ENCODE measurements at places on chromosomes 4 and X. TPM values are rescaled to one million over a fixed set of nuclear protein-coding genes. Genes with fewer than 3 reads are reported as not detected.

STK32B gene
- total RNA-seq = 0.77 TPM

ESX1 gene
- not detected for total RNA-seq

CLIC2 gene
- 0.32 TPM for total RNA-seq

TMPRSS11D gene
- not detected for total RNA-seq

DNA sequence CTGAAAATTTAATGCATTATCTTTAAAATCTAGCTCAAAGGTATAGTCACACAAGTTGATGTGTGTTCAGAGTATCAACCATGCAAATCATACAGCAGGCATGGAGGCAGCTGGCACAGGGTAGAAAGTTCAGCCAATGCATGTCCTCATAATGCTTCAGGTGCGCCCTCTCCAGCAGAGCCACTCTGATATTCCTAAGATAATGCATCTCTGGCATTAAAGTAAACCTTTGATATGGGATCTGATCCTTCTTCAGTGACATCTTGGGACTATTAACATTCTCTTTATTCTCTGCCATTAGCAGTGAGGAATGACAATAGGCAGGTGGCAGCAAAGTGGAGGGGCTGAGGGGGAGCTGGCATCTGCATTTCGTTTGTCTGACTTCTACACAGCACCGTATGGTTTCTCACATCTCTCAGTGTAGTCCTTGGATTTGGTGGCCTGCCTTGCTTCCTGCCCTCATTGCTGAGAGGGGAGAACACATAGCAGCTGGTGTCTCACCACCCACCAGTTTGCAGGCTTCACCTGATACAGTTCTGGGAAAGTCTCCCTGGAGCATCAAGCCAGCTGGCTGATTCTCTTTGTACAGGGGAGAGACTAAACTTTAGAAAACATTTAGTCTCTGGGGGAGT, 168.7 kb upstream of the TBC1D9 start:
- DNase-seq = no peak

DNA sequence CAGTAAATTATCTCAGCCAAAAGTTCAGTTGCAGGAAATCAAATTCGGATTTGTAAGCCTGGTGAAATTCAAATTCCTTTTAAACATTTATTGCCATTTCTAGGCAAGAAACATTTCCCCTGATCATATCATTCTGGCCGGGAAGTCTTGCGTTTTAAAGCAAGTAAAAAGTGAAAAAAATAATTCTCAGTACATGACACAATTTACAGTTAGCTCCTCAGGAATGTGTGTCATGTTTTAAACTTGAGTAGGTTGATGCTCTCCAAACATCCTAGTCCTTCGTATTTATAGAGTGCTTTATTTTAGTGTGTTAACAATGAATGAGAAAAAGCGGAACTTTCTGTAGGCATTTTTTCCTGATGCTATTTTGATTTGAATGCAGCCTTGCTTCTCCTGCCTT, 158.3 kb upstream of the SCML1 start:
- DNase-seq = no peak

DNA sequence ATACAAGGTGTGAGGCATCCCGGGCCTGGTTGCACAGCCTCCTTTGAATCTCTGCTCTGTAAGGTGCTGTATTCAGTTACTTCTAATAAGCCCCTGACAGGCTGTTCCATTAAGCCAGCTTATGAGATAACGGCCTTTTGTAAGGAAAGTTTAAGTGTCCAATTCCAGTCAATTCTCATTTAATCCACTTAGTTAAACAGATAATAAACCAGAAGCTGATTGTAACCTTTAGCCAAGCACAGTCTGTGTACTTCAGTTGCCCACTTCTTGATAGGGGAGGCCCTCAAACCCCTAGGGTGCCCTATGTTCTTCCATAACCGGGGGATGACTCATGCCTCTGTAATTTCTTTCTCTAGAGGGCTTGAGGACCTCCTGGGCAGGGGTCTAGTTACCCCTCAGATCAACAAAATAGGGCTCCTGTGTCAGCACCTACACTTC, 63.4 kb downstream of the RASL11B start:
- DNase-seq = peak; percentile 46

- no peak for DNase-seq
Observed at GRCh38 chr4:114495471-114495928, 103.1 kb upstream of the UGT8 start.

GRCh38 chr4:152676052-152676854, 3.5 kb downstream of the TMEM154 start:
- DNase-seq = no peak

- no peak for DNase-seq
Observed at GRCh38 chr4:32752962-32753361, 2032.8 kb downstream of the PCDH7 start.

DNA sequence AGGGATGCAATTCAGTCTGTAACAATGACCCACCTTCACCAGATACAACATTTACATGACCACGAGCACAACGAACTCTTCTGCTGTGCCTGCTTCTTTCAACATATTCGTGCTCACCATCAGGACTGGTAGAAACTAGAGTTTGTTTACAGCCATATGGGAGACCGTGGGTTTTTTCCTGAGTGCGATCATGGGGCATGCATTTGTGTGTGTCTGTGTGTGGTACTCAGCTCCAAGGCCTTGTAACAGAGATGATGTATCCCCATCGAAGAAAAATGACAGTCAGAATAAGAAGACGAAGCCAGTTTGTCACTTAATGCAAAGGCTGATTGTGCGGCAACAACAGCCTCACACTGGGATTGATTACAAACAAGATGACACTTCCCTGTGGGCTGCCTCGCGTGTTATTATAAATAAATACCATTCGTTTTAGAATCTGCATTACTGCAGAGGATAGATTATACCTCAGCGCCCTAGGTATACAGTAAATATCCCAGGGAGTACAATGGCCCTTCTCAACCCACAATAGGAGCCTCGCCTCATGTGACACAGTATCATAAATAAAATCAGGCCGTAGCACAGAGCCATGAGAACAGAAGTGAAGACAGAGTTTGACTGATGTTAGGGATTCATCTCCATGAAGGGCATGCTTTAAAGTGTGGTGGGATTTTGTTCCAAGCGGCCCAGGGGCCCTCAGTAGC, 97.3 kb upstream of the NOCT start:
- DNase-seq = no peak

GRCh38 chrX:77953708-77954107, 15.7 kb downstream of the PGAM4 start:
- peak; percentile 7 for DNase-seq

- peak; percentile 59 for DNase-seq
Observed at GRCh38 chr4:75633846-75634245, 3.5 kb upstream of the CDKL2 start.

GRCh38 chrX:72137846-72138495, 6.3 kb upstream of the RTL5 start:
- DNase-seq = no peak

DNA sequence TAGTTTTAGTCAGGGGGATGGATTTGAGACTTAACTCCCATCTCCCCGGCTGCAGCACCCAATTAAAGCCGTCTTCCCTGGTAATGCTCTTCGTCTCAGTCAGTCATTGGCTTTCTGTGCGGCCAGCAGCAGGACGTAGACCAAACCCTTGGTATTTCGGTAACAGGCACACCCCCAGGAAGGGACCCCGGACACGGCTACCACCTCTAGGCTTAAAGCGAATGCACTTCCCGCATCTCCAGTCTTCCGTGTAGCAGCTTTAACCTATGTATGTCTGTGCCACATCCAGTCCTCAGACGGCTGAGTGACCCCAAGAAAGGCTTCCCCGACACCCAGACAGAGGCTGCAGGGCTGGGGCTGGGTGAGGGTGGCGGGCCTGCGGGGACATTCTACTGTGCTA, 1.5 kb upstream of the CTAG2 start:
- no peak for DNase-seq

GRCh38 chrX:128691872-128692271, 639.7 kb upstream of the ACTRT1 start:
- DNase-seq = no peak

Measured in LHCN-M2 (cell line).